Stimulated activated CD8-positive, alpha-beta memory T cell treated with anti-CD3 and anti-CD28 coated beads, Interleukin-7, amount 100 ng/mL, for 24 hours (primary cell): ENCODE measurements at places on chromosomes 4 and X.

- DNase-seq: no peak
Observed at GRCh38 chrX:48919360-48919841, 577 bp upstream of the PIM2 start.

GRCh38 chr4:163911891-163912290 is 417.4 kb downstream of the TMA16 start:
- DNase-seq: no peak

DNA sequence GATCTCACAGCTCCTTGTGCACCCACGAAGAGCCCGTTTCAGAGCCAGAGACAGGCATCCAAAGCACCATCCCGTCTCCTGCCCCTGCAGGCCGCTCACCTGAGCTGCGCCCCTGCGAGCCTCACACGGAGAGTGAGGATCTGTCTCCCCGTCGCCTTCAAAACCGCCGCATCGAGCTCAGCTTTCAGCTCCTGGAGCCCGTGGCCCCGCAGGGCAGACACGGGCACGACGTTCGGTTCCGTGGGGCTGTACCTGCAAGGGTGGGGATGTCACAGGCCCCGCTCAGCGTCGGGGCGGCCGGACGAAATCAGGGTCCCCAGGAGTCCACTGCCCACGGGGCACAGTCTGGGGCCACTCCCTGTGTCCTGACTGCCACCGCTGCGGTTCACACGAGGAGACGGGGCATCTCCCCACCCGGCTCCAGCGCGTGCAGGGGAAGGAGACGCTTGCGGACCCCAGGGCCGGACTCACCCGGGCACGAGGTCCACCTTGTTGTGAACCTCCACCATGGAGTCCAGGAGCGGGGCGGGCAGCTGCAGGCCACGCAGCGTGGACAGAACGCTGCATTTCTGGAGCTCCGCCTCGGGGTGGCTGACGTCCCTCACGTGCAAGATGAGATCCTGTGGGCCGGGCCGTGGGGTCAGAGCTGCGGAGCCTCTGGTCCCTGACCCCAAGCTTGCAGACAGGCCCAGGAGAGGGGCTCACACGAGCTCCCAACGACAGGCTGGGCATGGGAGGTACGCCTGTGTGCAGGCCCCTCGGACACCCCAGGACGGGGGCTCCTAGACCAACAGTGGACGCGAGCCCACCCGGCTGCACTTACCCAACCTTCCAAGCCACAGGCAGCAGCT is 11.1 kb downstream of the GTPBP6 start:
- no peak for DNase-seq

- no peak for DNase-seq
Observed at GRCh38 chr4:105453550-105454205, 20.2 kb downstream of the PPA2 start.

- DNase-seq: no peak
Observed at GRCh38 chr4:138204507-138204906, 37.6 kb downstream of the SLC7A11 start.

DNA sequence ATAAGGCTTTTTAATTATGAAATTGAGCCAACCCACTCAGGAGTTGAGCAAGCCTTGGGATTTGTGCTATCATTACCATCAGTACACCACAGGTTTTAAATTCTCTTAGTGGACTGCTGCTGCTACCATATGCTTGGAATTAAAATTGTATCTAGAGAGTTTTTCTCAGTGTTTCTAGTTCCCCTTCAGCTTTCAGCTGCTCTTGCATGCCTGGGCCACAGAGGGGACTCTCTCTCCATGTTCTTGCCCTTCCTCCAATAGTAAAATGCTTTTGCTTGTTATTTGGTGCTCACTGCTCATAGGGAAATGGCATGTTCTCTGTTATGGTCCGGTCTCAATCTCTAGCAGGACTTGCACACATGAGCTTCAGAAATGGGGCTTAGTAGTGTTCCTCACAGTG is 101.9 kb downstream of the IGSF1 start:
- DNase-seq: no peak

DNA sequence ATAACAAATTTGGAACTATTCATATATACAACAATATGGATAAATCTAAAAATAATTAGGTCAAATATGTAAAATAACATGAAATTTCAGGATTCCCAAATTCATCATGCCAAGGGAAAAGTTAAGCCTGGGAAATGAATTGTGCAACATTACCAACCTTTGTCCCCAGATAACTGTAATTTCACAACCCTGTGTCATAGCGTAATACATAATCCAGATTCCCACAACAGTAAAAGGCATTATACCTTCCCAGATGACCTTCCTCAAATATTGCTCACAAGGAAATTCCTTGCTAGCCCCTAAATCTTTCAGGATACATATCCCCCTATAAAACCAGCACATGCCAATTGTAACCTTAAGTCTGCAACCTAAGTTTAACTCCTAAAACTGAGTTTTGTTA is 32.9 kb upstream of the RAB40A start:
- no peak for DNase-seq

- DNase-seq: no peak
Observed at GRCh38 chr4:186445040-186445439, 110.3 kb downstream of the MTNR1A start.

DNA sequence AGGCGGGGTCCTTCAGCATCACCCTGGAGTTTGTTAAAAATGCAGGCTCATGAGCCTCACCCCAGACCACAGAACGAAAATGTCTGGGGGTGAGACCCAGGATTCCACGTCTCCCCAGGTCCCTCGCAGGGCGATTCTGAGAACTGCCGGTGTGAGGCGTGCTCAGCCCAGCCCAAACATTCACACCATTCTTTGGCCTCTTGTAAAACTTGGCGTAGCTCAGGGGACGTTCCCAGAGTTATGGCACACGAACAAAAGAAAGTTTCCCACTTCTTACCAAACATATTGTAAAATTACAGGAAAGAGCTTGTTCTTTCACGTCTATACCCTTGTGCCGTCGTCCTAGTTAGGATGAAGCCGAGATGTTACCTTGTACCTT is 12.9 kb downstream of the CD99 start:
- no peak for DNase-seq

DNA sequence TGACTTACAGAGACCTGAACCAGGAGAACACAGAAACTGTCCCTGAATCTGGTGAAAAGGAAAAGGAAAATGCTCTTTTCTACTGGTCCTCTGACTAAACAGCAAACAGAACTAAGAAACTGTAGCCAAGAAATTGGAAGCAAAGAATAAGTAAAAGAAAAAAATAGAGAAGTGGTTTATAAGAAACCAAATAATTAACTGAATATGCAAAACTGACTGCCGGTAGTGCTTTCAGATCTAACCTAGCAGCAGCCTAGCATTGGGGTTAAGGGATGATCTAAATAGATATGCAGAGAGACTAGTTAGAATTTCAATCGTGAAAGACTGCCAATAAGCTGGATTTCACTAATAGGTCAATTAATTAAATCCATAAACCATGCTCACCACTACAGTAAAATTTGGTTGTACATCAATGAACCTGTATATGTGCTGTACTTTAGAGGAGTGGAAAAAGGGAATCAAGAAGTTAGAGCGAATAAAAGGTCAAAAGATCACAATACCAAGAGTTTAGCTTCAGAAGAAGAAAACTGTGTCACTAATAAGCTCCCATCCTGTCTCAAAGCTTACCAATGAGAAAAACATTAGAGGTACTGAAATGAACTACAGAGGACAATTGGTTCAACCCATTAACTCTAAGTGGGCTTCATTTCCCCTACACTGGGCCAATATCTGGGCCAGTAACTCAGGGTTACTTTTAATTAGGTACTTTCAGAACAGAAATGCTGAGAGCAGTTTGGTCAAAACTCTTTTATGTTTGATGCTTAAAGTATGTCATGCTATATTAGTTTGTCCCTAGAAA is 53.6 kb downstream of the KLHL13 start:
- no peak for DNase-seq

- no peak for DNase-seq
Observed at GRCh38 chr4:1475277-1476139, 69.3 kb upstream of the NKX1-1 start.

DNA sequence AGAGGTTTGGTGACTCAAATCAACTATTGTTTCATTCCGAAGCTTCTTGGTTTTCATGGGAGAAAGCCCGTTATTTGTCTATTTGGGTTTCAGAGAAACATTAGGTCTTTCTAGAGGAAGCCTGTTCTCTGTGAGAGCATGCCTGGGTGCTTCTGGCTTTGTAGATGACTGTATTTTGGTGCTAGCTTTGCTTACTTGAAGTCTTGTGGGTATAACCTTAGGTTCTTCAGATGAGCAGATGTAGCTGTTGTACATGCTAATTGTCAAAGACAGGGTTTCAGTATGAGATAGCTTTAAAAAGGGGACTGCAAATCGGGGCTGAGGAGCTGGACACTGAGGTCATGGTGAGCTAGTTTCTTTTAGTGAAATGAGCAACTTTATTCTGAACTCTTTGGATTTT is 7.9 kb upstream of the STOX2 start:
- DNase-seq: no peak

GRCh38 chr4:128684016-128684415 is 125.5 kb upstream of the JADE1 start:
- no peak for DNase-seq

- no peak for DNase-seq
Observed at GRCh38 chrX:46673620-46674359, 85.1 kb downstream of the SLC9A7 start.

DNA sequence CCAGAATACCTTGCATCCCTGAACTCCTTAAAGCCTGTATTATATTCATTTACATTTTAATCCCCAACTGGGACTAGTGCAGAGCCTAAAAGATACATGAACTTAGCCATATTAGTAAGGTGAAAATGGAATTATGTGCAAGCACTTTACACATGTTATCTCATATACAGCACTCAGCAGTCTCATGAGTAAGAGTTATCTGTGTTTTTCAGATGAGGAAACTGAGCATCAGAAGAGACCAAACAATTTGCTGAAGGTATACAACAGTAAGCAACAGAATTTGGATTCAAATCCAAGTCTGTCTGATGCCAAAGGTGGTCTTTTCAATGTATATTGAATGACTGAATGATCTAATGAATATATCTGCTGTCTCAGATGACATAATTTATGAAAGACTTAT is 12.3 kb downstream of the ATP7A start:
- no peak for DNase-seq

- no peak for DNase-seq
Observed at GRCh38 chr4:84470204-84470785, 28.8 kb downstream of the NKX6-1 start.

- DNase-seq: no peak
Observed at GRCh38 chr4:168565130-168565529, 68.3 kb downstream of the PALLD start.

- no peak for DNase-seq
Observed at GRCh38 chr4:6563935-6564645, 10.9 kb upstream of the MAN2B2 start.

DNA sequence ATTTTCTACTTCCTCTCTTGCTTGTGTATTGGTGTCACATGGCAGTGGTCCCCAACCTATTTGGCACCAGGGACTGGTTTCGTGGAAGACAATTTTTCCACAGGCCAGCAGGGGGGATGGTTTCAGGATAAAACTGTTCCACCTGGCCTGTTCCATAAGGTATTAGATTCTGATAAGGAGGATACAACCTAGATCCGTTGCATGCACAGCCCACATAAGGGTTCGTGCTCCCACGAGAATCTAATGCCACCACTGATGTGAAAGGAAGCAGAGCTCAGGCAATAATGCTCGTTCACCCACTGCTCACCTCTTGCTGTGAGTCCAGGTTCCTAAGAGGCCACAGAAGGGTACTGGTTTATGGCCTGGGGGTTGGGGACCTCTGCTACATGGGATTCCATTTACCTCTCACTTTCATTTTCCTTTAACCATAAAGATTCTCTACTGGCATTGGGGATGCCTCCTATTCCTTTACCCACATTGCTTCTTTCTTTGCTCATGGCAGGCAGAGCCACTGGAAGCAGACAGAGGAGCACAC is 38.1 kb downstream of the SEC31A start:
- DNase-seq: no peak

GRCh38 chr4:137707626-137708025 is 175.3 kb upstream of the PCDH18 start:
- DNase-seq: no peak

DNA sequence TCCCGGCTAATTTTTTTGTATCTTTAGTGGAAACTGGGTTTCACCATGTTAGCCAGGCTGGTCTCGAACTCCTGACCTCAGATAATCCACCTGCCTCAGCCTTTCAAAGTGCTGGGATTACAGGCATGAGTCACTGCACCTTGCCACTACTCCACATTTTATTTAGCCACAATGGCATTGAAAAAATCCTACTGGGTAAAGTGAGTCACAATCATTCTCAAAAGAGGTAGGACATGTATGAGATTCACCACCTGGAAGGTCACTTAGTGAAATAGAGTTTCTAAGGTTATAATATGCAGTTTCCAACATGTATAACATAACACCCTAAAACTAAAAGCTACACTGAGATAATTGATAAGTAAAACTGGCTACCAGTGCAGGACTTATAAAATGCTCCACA is 159.2 kb downstream of the BTC start:
- DNase-seq: no peak

GRCh38 chr4:183353557-183353956 is 31.3 kb upstream of the CLDN24 start:
- DNase-seq: no peak

GRCh38 chr4:171590716-171591115 is 222.5 kb upstream of the GALNTL6 start:
- DNase-seq: no peak

DNA sequence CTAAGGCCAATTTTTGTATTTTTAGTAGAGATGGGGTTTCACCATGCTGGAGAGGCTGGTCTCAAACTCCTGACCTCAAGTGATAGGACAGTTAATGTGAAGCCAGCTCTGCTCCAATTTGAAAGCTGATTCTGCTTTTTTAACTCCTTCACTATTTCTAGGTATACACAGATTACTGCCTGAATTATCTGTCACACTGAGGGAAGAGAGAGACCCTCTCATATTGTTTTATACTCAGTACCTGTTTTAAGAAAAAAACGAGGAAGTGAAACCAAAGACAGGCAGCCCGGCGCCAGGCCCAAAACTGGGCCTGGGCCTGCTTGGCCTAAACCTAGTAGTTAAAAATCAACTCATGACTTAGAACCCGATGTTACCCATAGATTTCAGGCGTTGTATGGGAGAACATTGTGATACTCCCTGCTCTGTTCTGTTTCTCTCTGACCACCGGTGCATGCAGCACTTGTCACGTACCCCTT is 1601.5 kb upstream of the PCDH10 start:
- DNase-seq: no peak

DNA sequence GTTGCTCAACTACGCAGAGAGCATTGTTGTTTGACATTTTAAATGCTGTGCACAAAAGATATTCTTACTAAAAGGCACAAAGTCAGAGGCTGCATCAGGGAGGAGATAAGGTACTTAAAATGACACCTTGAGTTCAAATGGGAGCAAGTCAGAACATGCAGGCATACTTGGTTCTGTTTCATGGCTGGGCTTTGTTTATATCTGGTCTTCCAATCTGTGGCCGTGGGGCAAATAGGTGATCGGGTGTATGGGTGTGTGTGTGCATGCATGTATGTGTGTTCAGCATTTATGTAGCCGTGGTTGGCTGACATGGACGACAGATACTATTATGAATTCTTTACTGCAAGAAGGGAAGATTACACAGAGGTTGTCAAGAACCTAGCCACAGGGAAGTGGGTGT is 106.1 kb downstream of the RASL11B start:
- DNase-seq: no peak

DNA sequence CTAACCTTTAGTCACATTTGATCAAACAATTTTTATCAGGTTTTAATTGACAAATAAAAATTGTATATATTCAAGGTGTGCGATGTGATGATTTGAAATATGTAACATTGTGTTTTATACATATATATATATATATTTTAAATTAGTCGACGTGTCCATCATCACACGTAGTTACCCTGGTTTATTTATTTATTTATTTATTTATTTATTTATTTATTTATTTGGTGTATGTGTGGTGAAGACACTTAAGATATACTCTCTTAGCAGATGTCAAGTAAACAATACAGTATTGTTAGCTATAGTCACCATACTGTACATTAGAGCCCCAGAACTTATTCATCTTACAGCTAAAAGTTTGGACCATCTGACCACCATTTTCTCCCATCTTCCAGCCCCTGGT is 224.9 kb upstream of the HHIP start:
- DNase-seq: no peak
